Kidney epithelial cell (primary cell): ENCODE measurements at places on chromosomes 7 and 10.

GRCh38 chr10:110918269-110918642, 724 bp downstream of the BBIP1 start:
- peak; percentile 88 for DNase-seq

DNA sequence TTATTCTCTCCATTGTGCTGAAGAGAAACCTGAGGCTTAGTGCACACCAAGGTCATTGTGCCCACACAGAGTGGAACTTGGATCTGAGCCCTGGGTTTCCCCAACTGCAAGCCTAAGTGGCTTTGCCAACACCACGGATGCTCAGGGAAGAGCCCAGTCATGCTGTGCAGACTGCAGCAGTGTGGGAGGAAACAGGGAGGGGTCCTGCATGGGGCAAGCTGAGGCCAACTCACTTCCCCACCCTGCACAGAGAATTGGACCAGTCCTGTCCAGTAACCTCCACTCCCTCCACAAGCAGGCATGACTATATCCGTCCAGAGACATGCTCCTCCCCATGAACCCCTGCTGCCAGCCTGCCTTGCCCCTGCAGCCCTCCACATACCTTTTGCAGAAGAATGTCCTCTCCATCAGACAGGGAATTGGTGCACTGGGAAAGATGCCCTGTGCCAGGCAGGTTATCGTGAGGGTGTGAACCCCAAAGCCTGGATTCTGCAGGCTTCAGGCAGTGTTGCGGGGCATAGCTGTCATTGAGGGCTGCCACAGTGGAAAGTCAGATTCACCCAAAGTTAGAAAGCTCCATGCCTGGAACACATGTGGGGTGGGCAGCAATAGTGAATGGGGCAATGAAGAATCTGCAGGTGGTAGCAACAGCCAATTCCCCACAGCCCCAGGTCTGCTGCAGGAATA, 44.9 kb downstream of the DRGX start:
- no peak for DNase-seq

- no peak for DNase-seq
Observed at GRCh38 chr7:15248514-15248913, 313.3 kb downstream of the AGMO start.

DNA sequence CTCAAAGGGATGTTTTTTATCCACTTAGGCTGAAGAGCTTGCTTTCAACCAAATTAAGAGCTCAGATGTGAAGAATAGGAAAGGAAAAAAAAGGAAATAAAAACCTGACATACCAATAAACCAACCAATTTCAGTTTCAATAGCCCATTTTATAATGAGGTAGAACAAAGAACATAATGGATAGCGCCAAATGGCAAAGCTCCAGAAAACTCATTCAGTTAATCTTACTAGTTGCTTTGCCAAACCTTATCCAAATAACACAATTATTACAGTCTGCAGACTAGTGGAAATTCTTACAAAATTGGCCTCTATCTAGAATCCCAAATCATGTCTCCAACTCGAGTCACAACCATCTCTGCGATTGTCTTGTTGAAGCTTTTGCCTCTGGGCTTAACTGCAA, 337.0 kb downstream of the CRPPA start:
- DNase-seq: no peak

GRCh38 chr10:80090121-80090520, 11.7 kb downstream of the TMEM254 start:
- no peak for DNase-seq
